ENCODE measurements at places on chromosomes 4 and X. TPM values are rescaled to one million over a fixed set of nuclear protein-coding genes. Genes with fewer than 3 reads are reported as not detected.

DNA sequence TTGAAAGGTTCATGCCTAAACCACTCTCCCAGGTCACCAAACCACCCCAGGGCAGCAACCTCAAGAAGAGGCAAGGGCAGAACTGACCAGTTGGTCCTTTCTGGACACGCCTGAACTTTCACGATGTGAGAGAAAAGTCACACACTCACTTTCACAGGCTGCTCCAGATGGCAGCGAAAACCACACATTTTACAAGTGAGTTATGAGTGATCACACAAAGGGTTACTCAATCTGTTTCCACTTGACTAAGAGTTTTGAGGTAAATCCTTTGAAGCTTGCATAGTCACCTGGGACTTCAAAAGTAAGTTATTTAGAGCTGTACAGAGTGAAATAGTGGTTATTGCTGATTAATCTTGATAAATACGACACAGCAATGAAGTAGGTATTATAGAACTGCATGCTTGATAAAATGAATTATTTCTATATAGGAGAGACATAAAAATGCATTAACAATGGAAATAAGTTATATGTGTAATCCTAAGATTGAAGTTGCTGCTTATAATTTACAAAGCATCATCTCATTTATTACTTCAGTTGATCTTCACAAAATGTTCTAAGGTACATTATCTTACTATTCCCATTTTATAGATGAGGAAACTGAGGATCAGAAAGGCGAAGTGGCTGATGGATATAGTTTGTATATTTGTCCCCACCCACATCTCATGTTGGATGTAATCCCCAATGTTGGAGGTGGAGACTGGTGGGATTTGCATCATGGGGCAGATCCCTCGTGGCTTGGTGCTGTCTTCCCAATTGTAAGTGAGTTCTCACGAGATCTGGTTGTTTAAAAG lies 103.0 kb upstream of the KLF3 start:
- peak; percentile 6 for DNase-seq

GRCh38 chr4:123966990-123967769 lies 570.6 kb downstream of the SPRY1 start:
- no peak for DNase-seq

- DNase-seq = no peak
Measured at GRCh38 chr4:8198206-8198905, 734 bp upstream of the SH3TC1 start.

- no peak for DNase-seq
Measured at GRCh38 chrX:866441-866990, 235.9 kb downstream of the SHOX start.

GRCh38 chrX:150542846-150543229 lies 25.6 kb upstream of the MTM1 start:
- no peak for DNase-seq

DNA sequence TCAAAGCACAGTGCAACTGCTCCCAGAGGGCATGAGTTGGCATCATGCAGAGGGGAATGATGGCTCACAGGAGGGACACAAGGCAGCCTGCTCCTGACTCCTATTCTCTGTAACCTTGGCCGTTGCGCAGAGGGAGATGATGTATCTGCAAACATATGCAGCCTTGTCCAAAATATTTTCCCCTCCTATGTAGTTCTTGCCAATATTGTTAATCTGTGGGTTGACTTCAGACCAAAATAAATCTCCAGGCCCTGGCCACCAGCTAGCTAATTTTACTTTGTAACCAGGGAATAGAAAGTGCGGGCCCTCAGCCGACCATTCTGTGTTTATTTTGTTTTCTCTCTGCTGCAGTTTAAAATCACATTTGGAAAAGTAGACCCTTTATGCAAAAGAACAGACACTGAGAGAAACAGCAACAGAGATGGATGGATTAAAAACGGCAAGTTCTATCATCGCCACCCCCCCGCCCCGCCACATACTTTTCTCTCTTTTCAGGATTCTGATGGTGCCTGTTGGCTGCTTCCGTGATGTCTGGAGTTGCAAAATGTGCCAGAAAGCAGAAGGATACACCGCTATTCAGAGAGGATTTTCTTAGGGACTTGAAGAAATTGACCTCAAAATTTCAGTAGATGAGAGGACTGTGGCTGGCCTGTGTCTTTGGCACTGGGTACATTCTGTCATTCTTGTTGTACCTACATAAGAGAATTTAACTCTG lies 185.3 kb upstream of the BCOR start:
- DNase-seq = no peak

DNA sequence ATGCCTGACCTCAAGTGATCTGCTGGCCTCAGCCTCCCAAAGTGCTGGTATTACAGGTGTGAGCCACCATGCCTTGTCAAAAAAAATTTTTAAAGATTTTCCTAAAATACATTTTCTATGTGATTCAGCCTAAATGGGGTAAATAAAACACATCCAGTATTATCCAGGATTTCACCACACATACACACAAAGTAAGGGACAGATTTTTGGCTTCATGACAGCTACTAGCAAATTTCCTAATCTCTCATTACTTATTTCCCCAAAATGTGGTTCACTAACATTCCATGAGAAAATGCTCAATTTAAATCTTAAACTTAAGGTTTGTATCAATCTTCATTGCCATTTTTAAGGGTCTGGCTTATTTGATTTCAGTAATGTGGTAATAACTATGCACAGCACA lies 348.5 kb upstream of the INTU start:
- no peak for DNase-seq

- DNase-seq = no peak
Measured at GRCh38 chrX:8823698-8824097, 22.5 kb upstream of the FAM9A start.

DNA sequence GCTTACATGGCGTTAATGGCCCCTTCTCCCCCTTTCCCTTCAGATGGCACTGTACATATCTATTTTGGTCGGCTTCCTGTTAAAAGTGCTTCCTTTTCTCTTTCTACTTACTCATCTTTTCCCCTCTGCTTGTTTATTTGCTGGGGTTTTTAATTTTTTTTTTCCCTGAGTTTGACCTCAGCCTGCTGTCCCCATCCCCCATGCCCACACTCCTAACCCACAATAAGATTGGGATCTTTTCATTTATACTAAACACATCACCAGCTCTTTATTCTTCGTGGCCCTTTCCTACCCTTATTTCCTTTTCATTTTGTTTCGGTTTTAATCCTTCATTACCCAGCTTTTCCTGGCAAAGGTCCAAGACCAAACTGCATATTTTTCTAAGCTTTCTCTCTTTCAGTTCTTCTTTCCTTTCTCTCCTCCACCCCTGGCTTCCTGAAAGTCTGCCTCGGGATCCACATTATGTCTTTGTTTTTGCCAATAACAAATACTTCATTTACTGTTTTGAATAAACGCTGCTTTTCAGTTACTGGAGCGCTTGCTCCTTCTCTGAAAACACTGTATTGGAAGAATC lies 152.0 kb upstream of the USP9X start:
- peak; percentile 54 for DNase-seq

GRCh38 chr4:30753316-30753715 lies 33.1 kb downstream of the PCDH7 start:
- DNase-seq = no peak

GRCh38 chr4:7691982-7692381 lies 247.7 kb downstream of the AFAP1 start:
- no peak for DNase-seq

GRCh38 chr4:39480902-39481695 lies 22.2 kb downstream of the LIAS start:
- DNase-seq = no peak

GRCh38 chr4:138398322-138398721 lies 156.2 kb upstream of the SLC7A11 start:
- DNase-seq = no peak

- no peak for DNase-seq
Measured at GRCh38 chr4:384311-385010, 46.8 kb downstream of the ZNF141 start.

Gene FAM184B
- total RNA-seq = not detected

Gene USP51
- 3.0 TPM for total RNA-seq

Gene OGT
- total RNA-seq = 515 TPM

Gene CT55
- total RNA-seq = not detected

Measured in CD4-positive, alpha-beta memory T cell (primary cell).